NCI-H1436 treated with DMSO at 0.1 percent for 48 hours (cell line): ENCODE measurements at places on chromosomes 2 and 18.

DNA sequence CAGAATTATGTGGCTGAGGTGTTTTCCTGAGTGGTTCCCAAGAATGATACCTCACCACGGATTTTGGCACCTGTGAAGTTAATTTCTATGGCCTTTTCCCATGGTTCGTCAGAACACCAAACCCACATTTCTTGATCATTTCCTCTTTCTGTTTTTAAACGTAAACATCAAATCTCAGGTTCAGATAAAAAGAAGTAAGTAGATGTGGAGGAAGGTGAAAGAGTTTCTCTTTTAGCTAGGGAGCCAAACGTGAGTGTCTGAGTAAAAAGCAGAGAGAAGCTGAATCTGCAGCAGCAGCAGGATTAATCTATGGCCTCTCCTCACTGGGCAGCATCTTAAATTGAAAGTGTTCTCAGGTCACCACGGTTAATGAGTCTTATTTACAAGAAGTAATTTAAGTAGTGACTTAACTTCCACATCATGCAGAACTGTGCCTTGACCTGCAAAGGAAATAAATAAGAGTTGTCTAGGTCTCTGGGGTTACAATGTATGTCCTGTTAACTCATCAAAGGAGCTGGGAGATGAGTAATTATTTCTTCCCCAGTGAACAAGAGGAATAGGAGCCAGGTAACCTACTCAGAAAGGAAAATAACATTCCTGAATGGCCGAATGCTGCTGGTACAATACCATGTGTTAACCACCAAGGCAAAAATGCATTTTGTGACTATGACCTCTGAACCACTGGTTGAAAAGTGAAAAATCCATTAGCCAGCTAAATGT is 139.6 kb upstream of the NETO1 start:
- no peak for DNase-seq

DNA sequence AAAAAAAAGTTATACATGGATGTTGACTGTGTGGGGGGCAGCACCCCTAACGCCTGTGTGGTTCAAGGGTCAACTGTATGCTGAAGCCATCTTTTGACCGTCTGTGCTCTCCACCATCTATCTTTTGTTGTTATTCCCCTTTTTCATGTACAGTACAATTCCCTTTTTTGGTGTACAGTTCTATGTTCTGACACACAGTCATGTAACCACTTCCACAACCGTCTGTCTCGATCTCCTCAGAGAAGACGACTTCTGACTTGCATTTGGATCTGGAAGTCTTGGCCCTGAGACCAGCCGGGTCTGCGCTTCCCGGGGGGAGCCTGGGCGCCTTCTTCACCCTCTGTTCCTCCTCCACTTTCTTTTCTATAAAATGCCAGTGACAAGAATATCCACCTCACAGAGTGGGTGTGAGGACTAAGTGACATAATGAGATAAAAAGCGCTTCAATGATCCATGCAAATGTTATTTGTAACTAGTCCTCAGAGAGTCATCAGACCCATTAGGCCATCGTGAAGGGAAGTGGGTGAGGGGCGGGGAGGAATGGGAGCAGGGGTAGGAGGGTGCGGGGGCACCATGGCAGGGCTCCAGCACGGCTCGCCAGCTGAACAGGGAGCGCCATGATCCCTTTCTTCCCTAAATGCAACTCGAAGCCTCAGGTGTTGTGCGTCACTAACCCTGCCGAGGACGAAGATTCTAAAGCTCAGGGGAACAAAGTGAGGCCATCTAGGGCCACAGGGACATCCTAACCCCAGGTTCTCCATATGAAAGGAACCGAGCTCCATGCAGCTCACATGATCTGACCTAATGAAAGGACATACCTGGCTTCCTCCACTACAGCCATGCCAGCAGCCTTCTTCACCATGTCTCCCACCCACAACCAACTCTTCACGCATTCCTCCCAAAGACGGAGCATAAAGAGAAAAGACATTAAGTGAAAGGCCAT is 16.6 kb downstream of the ADCY3 start:
- no peak for DNase-seq

- DNase-seq: no peak
Observed at GRCh38 chr2:29014811-29015421, 33.8 kb downstream of the TOGARAM2 start.

DNA sequence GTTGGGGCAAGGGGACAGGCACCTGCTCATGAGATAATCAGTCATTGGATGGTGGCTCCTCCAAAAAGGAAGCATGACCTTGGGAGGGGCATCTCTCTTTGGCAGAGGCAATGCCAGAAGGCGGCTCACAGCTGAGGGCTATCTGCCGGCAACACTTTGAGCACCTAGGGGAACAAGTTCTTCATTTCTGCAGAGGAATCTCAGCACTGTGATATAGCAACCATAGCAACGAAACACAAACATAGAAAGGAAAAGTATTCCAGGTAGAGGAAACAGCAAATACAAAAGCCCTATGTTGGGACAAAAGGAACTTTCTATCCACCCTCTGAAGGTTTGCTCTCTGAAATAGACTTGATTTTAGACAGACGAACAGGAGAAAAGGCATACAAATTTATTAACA is 89.1 kb upstream of the NEDD4L start:
- DNase-seq: no peak

DNA sequence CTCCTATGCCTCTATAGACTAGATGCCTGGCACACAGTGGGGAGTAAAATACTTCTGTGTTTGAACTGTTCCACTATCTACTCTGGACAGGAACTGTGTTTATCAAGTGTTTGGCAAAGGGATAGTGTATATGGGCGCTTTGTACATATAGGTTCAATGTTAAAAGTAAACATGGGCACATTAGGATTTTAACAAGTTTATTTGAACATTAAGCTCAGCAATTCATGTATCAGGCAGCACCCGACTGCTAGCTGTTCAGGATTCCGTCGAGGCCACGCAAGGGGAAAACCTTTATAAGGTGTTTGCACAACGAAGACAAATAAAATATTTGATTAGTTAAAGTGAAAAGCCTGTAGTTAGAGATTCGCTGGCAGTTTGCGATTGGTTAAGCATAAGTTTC is 43.4 kb upstream of the ROCK2 start:
- DNase-seq: no peak

DNA sequence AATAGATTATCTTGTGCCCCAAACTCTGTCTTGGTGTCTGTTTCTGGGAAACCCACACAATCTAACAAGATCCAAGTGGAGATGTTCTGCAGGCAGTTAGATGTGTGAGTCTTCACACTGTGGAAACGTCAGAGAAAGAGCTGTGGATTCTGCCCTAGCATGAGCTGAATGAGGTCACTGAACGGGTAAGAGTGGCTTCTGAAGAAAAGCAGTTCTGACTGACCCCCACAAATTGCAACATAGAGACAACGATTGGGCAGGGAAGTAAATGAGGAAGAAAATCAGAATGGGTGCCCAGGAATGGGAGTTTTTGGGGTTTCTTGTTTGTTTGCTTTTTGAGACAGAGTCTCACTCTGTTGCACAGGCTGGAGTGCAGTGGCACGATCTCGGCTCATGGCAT is 12.9 kb upstream of the RPL37A start:
- DNase-seq: no peak

- no peak for DNase-seq
Observed at GRCh38 chr2:119366161-119366648, 429 bp downstream of the C2orf76 start.

DNA sequence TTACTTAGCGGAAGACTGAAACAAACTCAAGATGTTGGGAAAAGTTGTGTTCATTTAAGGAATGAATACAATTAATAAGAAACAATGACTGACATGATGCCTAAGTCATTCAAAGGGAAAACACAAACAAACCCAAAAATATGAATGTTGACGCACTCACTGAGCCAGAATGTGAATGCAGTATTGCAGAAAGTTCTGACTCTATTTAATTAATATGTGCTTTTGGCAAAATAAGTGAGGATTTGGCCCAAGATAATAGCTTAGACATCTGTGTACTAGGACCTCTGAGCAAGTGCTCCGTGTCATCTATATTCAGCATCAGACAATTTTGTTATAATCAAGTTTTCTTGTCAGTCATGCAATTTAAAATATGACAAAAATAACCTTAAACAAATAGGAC is 1138.8 kb upstream of the NXPH2 start:
- DNase-seq: no peak

- DNase-seq: no peak
Observed at GRCh38 chr2:27322766-27323595, at the start of gene MPV17. Gene MPV17, minus strand, starts transcription at chr2:27323097. Its CDS starts 580 bp downstream, at chr2:27322517.

GRCh38 chr2:137981112-137981656 is 16.9 kb downstream of the HNMT start:
- no peak for DNase-seq

DNA sequence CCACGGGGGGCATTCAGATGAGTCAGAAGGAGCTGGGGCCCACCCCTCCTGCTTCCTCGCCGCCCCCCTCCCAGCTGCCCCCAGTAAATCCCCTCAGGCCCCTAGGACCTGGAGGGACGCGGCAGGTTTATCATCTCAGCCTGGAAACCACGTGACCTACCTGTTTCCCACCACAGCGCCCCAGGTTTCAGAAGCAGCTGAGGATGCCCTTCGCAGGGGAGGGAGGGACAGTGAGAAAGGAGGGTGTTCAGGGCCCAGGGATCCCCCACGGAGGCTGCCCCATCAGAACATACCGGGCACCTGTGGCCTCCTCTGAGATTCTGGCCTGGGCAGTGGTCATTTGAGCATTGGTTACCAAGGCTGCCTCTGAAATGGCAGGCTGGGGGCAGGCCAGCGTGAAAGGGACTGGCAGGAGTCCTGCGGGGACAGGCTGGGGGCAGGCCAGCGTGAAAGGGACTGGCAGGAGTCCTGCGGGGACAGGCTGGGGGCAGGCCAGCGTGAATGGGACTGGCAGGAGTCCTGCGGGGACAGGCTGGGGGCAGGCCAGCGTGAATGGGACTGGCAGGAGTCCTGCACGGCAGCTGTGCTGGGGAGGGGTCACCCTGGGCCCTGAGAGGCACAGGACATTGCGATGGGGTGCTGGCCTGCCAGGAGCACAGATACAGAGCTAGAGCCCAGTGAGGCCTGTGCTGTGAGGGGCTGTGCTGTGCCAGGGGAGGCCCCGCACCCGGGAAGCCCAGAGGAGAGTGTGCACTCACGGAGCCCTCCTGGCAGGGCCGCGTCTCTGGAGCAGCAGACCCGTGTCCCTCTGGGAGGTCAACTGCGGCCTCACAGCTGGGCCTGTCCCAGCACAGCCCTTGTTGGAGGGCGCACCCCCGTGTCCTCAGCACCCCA is 1.6 kb downstream of the NEU4 start:
- DNase-seq: no peak

DNA sequence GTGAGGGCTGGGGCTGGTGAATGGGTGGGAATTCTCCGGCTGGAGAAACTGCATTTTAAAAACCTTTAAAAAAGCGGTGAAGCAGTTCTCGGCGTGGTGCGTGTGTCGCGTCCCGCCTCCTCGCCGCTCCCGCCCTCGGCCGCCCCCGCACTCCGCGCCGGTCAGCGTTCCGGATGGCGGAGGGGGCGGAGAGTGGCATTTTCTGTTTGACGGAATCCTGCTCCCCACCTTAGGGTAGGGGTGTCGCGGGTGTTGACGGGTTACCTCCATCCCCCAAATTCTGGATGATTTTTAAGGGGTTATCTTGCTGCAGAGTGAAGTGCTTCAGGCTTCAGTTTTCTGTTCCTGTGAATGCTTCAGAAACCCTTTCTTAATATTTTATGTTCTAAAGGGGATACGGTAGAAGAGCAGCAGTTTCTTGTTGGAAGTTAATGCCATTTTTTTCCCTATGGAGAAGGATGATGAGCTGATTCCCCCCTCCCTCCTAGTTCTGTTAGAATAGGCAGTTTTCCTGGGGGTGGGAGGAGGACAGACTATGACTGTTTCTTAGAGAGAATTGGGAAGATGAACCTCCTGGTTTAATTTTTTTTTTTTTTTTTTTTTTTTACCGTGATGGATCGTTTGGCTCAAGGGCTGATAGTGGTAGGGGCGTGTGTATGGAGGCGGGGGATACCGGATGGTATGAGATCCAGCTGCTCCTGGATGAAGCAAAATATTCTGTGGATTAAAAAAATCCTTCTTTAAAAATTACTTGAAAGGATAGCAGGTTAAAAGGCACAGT is 756 bp downstream of the ABI2 start:
- no peak for DNase-seq

GRCh38 chr2:221778025-221778424 is 205.9 kb upstream of the EPHA4 start:
- DNase-seq: no peak

GRCh38 chr2:239150125-239151011 is 250.5 kb downstream of the HDAC4 start:
- DNase-seq: no peak

DNA sequence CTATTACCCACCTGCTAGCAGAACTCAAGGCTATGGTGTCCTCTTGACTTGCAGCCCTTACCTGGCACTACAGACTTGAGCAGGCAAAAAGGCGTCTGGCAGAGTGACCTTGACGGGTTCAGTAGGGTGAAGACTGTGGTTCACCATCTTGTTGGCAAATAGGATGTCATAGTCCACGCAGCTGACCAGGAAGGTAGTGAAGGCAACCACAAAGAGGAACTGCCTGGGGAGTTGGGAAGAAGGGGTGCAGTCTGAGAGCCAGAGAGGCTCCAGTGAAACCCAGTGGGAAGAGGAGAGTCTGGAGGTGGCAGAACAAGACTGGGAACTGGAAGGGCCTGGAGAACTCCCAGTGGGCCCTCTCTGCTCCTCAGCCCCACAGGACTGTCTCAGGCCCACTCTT is 4.1 kb downstream of the ATG9A start:
- DNase-seq: no peak

DNA sequence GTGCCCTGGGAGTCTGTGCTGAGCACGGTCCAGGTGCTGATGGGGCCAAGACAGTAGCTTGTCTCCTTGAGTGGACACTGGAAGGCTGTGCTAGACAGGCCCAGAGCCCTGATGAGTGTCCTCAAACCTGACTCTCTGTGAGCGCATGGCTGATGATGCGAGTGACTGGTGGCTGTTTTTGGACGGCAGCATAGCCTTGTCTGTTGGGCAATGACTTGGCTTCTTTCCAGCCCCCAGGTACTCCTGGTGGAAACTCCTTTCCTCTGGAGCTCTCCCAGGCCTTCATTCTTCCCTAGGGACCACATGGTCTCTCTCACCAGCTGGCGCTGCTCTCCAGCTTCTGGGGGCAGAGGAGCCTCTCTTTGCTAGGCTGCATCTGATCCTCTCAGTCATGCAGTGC is 207.6 kb upstream of the SMIM21 start:
- no peak for DNase-seq

DNA sequence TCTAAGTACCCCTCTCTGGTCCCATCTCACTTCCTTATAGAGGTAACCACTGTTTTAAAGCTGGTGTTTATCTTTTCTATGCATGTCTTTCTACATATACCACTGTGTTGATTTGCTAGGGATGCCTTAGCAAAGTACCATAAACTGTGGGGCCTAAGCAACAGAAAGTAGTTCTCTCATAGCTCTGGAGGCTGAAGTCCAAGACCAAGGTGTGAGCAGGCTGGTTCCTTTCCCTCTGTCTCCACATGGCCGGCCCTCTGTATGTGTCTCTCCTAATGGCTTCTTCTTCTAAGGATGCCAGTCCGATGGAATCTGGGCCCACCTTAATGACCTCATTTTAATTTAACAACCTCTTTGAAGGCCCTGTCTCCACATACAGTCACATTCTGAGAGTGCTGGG is 40.8 kb upstream of the ROCK2 start:
- no peak for DNase-seq

DNA sequence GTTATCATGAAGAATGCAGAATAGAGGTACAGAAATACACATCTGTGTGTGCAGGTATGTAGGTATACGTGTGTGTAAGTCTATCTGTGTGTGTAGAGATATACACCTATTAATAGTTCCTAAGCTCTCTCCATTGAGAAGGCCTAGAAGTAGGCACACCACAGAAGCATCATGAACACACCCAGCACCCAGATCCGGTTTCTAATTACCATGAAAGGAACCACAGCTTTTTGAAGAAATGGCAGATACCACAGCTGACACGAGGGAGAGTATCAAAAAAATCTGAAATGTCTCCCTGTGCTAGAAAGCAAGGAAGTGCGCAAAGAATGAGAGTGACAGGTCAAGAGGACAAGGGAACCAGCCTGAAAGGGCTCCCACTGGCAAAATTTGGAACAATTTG is 27.7 kb upstream of the AP1S3 start:
- DNase-seq: no peak
